ENCODE measurements at places on chromosomes 6 and 20. TPM values are rescaled to one million over a fixed set of nuclear protein-coding genes. Genes with fewer than 3 reads are reported as not detected.

The IL20RA gene
- 15.1 TPM for total RNA-seq

The C20orf141 gene
- not detected for total RNA-seq

DNA sequence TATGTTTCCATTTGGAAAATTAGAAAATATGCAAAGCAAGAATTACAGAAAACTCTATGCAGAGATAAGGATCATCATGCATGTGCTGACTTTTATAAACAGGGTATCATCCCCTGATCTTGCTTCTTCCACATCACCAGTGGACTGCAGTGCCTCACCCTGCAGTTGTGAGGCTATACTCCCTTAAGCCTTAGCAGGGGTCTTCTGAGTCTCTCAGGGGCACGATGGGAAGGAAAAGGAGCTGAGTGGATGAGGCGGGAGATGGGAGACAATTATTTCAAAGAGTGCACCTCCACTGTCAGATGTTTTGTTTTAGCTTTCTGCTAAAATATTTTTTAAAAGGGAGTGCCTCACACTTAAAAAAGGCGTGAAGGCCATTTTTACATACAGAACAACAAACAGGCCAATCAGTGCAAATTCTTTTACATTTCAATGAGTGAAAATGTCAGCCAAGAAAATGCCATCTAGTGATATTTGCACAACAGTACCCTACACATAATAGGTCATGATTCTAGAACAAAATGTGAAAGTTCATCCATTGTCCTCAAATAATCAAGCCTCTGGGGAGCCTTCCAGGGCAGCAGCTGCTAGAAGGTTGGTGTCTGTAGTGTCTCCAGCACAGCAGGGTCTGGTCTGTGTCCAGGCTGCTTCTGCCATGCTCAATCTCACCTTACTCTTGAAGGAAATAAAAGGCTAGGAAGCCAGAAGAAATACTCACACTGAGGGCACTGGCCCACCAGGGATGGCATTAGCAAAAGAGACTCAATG lies 13.2 kb upstream of the SERPINB9 start:
- no peak for DNase-seq

GRCh38 chr6:46333481-46333880 lies 157.8 kb downstream of the RCAN2 start:
- DNase-seq: no peak

GRCh38 chr20:64055893-64056638 lies 6.6 kb upstream of the SOX18 start:
- DNase-seq: no peak

GRCh38 chr6:12403947-12404647 lies 113.9 kb downstream of the EDN1 start:
- DNase-seq: no peak

DNA sequence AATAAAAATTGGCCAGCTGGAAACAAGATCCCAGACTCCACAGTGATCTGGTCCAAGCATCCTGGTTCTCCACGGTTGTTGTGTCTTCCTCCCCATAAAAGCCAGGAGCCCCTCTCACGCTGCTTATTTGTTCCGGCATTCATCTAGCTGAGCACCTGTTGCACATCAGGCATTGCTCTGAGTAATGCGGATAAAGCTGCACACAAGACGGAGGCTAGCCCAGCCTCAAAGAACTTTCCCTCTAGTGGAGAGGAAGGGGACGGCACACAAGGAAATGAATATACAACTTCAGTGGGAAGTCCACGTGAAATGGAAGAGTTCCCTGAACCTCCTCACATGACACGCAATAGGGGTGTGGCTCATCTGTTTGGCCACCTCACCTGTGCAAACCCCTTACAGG lies 30.3 kb upstream of the NXT1 start:
- no peak for DNase-seq

- no peak for DNase-seq
Measured at GRCh38 chr6:43189776-43190304, 7.8 kb downstream of the CUL9 start.
